Endothelial cell of umbilical vein (primary cell): ENCODE measurements at places on chromosomes 7 and 10. TPM values are rescaled to one million over a fixed set of nuclear protein-coding genes. Genes with fewer than 3 reads are reported as not detected.

- H3K4me1 ChIP-seq = no peaks in the 10 kb centered on the region
- DNase-seq = no peak
- H3K4me3 ChIP-seq = no peak overlapping the region
- no peaks in the 10 kb centered on the region for H3K36me3 ChIP-seq
Measured at GRCh38 chr10:9869205-9869604, 1148.5 kb upstream of the CELF2 start.

DNA sequence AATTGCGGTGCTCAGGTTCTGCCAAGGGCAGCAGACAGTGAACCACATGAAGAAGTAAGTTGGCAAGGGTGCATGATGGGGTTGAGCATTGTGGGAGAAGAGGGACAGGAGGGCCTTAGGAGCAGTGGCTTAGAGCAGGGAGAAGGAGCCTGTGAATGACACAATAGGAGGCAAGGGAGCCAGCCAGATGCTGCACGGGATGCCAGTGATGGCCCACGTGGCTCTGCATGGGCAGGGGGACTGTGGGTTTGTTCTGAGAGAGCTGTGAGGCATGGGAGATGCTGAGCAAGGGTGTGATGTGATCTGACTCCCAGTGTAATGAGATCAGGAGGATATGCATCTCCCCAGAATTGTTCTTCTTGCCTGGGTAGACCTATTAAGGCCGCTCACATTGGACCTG lies 60.9 kb downstream of the C10orf90 start:
- DNase-seq = no peak
- H3K27me3 ChIP-seq = no peaks in the 10 kb centered on the region

DNA sequence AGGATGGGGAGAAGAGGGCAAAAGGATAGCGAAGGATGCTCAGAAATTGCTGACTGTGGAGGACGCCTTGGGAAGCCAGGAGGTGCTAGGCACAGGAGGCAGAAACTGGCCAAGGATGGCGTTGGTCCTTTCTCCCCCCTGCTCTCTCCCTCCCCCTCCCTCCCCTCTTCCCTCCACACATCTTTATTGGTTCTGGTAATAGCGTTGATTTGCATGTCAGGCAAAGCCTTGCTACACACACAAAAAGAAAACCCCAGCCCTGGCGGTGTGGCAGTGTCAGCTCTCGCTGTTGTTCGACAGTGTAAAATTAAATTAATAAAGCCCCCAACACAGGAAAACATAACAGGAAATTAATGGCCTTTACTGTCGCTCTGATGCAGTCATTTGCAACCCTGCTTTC lies 47.2 kb downstream of the PAX2 start:
- peaks cover 17% of the 10 kb centered on the region for H3K27me3 ChIP-seq
- no peaks in the 10 kb centered on the region for H3K4me1 ChIP-seq
- H3K36me3 ChIP-seq = no peaks in the 10 kb centered on the region
- no peak overlapping the region for H3K4me3 ChIP-seq

DNA sequence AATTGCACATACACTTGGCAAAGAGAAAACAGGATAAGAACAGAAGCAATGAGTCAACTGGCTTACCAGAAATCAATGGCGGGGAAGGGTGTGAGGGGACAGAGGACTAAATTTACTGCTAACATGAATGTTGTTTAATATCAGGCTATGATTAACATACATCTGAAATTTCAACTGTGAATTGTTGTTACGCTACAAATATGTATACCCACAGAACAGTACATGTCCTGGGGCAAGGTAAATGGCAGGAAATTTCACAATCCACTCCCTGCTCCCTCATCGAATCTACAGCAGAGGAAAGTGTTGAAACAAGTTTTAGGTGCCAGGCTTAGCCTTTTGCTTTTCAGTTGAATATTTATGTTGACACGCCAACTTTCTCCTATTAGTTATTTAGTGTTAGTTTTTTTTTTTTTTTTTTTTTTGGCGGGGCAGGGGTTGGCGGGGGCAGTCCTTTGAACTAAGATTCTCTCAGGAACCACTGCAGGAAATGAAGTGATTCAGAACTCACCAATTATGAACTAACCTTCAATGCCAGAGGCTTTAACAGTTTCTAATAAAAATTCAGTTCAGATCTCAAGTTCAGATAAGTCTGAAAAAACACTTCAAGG lies 99.0 kb downstream of the UBE2H start:
- H3K27ac ChIP-seq = peak overlapping the region; percentile 72
- no peaks in the 10 kb centered on the region for H3K27me3 ChIP-seq
- H3K4me3 ChIP-seq = no peak overlapping the region
- peaks cover 23% of the 10 kb centered on the region for H3K4me1 ChIP-seq
- H3K36me3 ChIP-seq = no peaks in the 10 kb centered on the region

PPP1R17 gene
- not detected in 2 replicates for total RNA-seq

ADAP1 gene
- total RNA-seq = 0.46 and 0.49 TPM in 2 replicates

GRCh38 chr7:139264220-139264619 lies 33.2 kb downstream of the UBN2 start:
- no peaks in the 10 kb centered on the region for H3K4me1 ChIP-seq
- no peak overlapping the region for H3K27ac ChIP-seq
- H3K4me3 ChIP-seq = no peak overlapping the region
- no peaks in the 10 kb centered on the region for H3K27me3 ChIP-seq

DNA sequence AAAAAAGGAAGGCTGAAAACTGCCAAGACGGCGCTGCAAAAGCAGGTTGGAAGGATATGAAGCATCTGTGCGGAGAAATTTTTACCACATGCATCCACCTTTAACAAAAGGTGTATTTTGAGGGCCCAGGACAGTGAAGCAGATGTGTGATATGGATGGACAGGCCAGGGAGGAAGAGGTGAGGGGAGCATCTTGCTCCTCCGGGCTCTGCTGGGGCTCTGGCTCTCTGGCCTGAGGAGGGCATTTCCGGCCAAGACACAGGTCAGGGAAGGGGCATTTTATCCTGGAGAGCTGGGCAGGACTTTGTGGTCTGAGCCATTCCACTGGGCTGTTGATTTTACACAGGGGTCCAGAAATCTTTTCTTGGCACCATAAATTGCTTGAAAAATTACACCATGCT lies 175.1 kb downstream of the ZMYND11 start:
- H3K27me3 ChIP-seq = no peaks in the 10 kb centered on the region
- DNase-seq = no peak
- H3K4me1 ChIP-seq = no peaks in the 10 kb centered on the region
- H3K4me3 ChIP-seq = no peak overlapping the region
- H3K36me3 ChIP-seq = no peaks in the 10 kb centered on the region

- H3K4me1 ChIP-seq = peaks cover 49% of the 10 kb centered on the region
- no peak overlapping the region for H3K4me3 ChIP-seq
Measured at GRCh38 chr10:17074541-17074847, 55.1 kb downstream of the CUBN start.

DNA sequence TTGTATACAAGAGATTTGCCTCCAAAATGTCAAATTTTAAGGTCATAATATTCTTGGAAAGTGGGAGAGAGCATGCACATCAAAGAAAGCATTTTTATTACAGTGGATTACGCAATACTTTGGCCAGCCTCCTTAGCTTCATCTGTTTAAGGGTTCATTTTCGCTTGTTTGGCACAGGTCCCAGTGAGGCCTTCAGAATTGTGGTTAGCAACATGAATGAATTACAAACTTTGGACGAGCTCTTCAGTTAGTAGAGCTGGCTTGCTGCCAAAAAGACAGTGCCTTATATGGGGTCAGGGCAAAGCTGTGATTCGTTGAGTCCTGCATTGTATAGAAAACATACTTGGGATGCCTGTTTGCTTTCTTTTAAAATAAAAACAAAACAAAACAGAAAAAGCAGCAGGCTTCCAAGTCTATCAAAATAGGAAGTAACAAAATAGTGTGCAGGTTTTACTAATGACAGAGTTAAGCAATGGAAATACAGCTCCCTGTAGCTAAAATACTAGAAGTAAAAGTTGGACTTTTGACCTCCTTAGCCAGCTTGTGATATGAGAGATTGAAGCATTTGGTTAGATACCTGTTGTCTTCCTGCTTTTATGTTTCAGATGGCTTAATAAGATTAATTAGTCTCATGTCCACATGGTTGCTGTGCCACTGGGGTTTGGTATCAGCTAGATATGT lies 190.8 kb downstream of the MLLT10 start:
- no peak overlapping the region for H3K27ac ChIP-seq
- H3K4me1 ChIP-seq = peaks cover 34% of the 10 kb centered on the region
- H3K4me3 ChIP-seq = no peak overlapping the region
- no peaks in the 10 kb centered on the region for H3K27me3 ChIP-seq
- no peaks in the 10 kb centered on the region for H3K36me3 ChIP-seq

- H3K36me3 ChIP-seq = no peaks in the 10 kb centered on the region
- no peak overlapping the region for H3K4me3 ChIP-seq
- no peaks in the 10 kb centered on the region for H3K4me1 ChIP-seq
- H3K27me3 ChIP-seq = peaks cover 5% of the 10 kb centered on the region
- DNase-seq = no peak
- no peak overlapping the region for H3K27ac ChIP-seq
Measured at GRCh38 chr7:47635091-47636080, 53.5 kb upstream of the TNS3 start.

DNA sequence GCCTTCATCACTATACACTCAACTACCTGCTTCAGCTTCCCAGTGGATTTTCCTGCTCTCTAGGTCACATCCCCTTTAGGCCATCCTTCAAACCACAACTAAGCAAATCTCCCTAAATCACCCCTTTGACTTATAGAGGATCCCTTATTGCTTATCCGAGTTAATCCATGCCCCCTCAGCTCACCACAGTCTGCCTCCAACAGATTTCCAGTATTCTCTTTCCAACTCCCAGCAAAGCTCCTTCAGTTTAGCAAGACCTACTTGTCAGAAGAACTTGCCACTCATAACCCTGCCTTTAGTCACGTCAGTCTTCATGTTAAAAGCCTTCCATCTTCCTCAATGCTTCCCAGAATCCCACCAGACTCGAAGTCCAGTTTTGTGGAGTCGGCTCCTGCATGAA lies 38.6 kb downstream of the RAPGEF5 start:
- no peaks in the 10 kb centered on the region for H3K36me3 ChIP-seq
- no peaks in the 10 kb centered on the region for H3K4me1 ChIP-seq
- H3K4me3 ChIP-seq = no peak overlapping the region
- DNase-seq = no peak
- no peaks in the 10 kb centered on the region for H3K27me3 ChIP-seq
